Lung (tissue), 17 donors: ENCODE measurements at places on chromosomes 5 and 9.

DNA sequence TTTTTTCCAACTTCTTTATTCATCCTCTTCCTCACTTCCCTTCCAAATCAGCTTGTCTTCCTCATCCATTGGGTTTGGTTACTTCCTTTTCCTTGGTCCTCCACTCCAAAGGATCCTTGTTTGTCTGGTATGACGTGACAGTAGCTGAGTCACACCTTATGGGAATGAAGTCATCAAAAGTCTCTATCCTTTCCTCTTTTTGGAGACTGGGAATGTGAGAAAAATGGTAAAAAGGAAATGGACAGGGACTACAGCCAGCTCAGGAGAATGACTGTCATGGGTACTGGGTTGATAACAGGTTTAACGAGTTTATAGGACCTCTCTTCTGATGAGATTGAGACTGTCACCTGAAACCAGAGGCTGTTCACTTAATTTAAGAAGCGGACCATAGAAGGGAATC lies 76.2 kb upstream of the MYO10 start:
- no peak for DNase-seq

DNA sequence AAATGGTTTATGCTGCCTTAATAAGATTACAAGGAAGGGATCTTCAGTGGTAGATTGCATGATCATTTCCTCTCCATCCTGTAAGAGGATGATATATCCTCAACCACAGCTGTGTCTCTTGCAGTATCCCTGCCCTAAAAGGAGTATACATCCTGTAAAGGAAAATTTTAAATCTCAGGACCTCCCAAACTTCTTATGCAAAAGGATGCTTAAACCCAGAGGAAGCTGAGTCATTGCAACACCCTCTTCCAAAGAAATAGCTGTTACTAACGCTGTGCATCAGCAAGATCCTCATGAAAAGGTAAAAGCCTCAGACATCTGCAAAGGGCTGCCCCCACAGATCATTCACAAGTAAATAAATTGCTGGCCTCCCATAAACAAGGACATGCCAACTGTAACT lies 599.0 kb downstream of the PRELID2 start:
- no peak for DNase-seq

GRCh38 chr5:57216714-57217113 lies 42.9 kb downstream of the GPBP1 start:
- DNase-seq: peak; percentile 33

GRCh38 chr9:137828527-137829259 lies 48.9 kb upstream of the CACNA1B start:
- DNase-seq: peak; percentile 62
